T-cell (primary cell): ENCODE measurements at places on chromosomes 1 and 21.

- DNase-seq = no peak
Measured at GRCh38 chr1:30649321-30649991, 73.9 kb downstream of the MATN1 start.

- no peak for DNase-seq
Measured at GRCh38 chr1:24765308-24765988, 20.2 kb downstream of the CLIC4 start.

DNA sequence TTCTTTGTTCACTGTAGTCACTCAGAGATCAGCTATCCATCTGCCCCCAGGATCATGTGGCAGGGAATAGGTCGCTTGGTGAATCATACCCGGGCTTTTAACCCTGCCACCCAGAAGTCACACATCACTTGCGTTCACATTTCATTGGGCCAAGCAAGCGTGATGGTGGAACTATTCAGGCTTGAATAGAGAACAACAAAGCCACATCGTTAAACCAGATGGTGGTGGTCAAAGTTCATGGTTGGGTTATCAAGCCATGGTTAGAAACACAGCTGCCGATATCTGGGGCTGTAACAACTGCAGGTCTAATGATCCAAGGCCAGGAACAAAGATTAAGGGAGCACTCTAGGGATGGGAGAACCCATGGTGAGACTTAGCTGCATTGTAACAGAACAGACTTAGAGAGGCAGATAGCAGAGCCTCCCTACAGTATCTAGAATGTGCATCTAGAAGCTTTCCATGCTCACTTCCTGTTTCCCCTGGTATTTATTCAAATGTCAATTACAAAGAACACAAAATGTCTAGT lies 40.0 kb upstream of the PTPRC start:
- no peak for DNase-seq

DNA sequence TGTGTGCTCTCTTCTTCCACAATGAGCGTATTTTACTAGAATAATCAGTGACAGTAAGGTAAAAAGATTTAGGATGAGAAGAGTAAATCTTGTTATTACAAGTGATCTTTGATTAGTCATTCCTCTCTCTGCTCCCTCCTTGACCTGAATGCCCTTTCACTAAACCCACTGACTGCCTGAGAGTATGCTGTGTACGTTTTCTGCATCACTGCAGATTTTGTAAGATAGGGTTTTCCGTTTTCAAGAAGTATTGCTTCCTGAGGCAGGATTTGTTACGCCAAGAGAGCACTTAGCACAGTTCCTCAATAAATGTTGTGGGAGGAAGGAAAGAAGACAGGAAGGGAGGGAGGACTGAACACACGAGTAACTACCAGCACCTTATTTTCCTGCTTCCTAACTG lies 7.7 kb upstream of the LAMB3 start:
- DNase-seq = no peak

DNA sequence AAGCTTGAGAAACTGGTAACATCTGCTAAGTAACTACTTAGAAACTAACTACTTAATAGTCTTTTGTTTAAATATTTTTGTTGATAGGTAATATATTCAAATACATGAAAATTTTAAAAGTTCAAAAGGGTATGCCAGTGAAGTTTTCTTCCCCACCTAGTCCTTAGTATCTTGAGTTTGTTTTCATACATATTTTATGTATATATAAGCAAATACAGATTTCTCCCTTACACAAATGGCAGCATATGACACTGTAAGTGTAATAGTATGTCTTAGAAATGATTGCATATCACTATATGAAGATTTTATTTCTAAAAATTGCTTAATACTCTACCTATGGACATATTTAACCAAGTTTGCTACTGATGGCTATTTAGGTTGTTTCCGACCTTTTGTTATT lies 38.9 kb downstream of the MARK1 start:
- DNase-seq = no peak
